ENCODE measurements at places on chromosomes 5 and 9.

- no peak for DNase-seq
These were observed 57.6 kb downstream of the TMEM174 start for GRCh38 chr5:73230264-73231245.

GRCh38 chr5:140220032-140220697 is 45.2 kb downstream of the CYSTM1 start:
- no peak for DNase-seq

GRCh38 chr5:150235500-150235854 is 45.6 kb downstream of the SLC6A7 start:
- no peak for DNase-seq

GRCh38 chr5:134732819-134733218 is 5.5 kb upstream of the CAMLG start:
- DNase-seq: no peak

- no peak for DNase-seq
These were observed 83.0 kb downstream of the ZNF462 start for GRCh38 chr9:106945727-106946660.

DNA sequence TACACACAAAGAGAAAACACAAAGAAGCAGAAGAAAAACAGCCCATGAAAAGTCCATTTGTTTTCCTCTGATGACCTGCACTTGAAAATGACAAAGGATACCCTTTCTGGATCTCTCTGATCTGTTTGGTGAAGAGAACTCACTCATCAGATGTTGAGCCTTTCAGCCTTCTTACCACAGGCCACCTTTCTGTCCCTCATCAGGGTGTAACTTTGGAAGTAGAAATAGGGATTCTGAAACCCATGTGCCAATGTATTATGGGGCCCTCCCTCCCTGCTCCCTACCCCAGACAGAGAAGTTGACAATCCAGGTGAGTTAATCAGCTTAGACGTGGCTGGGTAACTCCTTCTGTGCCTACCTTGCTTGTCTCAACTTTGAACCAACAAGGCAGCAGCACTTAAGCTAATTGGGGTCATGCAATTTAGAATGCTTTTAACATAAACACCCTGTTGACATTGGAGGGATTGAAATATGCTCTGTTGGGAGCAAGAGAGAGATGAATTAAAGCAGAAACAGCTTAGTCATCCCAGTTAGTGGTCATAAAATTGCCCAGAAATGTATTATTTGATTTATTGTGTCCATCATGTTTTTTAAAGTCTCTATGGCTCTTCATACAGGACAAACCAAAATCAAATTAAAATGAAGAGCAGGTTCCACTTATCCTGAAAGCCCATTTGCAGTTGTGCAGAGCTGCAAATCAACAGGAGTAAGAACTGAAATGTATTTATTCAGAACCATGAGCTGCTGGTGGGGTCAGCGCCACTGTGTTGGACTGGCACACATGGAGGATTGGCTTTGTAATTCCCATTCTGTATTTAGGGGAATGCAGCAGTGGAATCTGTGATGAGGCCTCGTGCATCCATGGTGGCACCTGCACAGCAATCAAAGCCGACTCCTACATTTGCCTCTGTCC is 132.0 kb downstream of the LIFR start:
- no peak for DNase-seq

- DNase-seq: no peak
These were observed 98.9 kb upstream of the NTRK2 start for GRCh38 chr9:84570482-84571154.

DNA sequence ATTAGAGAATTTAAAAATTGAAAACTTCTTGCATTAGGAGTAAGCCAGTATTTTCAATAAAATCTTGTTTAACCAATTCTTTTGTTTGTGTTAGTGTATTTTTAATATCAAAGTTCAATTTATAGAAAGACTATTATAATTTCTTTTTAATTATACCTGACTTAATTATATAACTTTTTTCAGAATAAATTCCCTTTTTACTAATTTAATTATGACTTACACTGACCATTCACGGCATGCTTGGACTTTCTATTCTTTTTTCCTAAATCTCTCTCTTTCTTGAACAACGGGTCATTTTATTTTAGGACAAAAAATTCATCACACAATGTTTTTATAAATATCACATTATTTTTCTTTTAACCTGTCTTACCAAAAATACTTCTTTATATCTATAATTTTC is 555.3 kb upstream of the PTGER4 start:
- DNase-seq: peak; percentile 5

GRCh38 chr5:77087484-77088261 is 588 bp upstream of the ZBED3 start:
- DNase-seq: no peak

DNA sequence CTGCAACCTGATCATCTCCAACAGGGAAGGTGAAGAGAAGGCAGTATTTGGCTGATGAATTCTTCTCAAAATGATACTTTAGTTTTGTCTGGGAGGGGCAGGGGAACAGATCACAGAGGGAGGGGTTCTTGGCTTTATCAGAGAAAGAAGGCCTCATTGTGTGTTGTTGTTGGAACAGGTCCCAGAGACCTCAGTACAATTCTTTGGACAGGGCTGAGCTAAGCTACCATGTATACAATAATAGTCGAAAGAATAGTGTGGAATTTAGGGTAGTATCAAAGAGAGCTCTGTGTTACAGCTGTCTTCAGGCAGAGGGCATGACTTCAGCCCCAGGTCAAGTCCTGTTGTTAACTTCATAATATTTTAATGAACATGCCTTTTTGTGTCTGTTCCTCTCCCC is 39.9 kb downstream of the ARHGAP26 start:
- no peak for DNase-seq

DNA sequence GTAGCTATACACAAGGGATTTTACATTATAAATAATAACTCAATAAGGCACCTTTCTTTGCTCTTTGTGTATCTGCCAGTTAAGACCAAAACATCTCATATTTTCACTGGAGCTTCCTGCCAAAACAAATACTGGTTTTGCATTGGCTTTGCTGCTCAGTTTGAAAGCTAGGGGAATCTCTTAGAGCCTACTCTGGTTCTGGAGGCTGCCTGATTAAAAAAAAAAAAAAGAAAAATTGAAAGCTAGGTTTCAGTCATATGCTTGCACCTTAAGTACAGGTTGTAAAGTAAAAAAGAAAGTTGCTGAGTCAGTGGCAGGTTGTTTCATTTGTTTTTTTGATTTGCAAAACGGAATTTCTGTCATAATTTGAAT is 2.3 kb downstream of the DENND4C start:
- DNase-seq: no peak

Data from T-helper 1 cell (primary cell).